ENCODE measurements at places on chromosomes 11 and 22.

DNA sequence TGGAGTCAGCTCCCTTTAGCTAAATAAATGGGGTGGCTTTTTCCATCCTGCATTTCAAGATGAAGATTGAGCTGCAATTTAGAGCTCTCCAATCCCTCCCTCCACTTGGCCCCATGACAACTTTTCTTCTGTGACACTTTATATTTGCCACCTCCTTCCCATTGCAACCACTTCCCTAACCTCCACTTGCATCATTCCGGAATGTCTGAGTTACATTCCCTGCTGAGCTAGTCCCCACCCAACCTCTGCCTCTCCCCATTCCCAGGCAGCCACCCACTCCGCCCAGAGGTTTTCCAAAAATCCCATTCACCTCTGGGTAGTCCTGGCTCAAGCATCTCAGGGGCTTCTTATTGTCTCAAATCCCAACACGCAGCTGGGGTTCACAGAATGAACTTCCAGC is 24.7 kb downstream of the PC start:
- no peak for DNase-seq

DNA sequence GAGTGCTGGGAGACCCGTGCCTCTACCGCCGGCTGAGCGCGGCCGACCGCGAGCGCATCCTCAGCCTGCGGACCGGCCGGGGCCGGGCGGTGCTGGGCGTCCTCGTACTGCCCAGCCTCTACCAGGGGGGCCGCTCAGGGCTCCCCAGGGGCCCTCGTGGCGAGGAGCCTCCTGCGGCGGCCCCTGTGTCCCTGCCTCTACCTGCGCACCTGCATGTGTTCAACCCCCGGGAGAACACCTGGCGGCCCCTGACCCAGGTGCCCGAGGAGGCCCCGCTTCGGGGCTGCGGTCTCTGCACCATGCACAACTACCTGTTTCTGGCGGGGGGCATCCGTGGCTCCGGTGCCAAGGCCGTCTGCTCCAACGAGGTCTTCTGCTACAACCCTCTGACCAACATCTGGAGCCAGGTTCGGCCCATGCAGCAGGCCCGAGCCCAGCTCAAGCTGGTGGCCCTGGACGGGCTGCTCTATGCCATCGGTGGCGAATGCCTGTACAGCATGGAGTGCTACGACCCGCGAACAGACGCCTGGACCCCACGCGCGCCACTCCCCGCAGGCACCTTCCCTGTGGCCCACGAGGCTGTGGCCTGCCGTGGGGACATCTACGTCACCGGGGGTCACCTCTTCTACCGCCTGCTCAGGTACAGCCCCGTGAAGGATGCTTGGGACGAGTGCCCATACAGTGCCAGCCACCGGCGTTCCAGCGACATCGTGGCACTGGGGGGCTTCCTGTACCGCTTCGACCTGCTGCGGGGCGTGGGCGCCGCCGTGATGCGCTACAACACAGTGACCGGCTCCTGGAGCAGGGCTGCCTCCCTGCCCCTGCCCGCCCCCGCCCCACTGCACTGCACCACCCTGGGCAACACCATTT is 3.5 kb downstream of the KLHDC7B start:
- no peak for DNase-seq

DNA sequence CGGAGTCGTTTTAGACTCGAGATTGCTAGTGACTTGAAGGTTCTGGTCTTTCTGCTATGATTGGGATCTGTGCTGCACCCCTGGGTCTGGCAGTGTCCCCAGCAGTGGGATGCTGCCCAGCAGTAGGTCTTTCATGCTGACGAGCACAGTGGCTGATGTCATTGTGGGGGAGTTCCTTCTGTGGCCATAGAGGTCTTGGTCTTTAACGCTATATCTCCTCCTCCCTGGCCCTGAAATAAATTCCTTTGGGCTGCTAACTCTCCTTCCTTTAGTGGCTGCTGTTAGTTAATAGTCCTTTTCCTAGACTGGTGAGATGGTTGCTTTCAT is 136.3 kb downstream of the TEAD1 start:
- no peak for DNase-seq

DNA sequence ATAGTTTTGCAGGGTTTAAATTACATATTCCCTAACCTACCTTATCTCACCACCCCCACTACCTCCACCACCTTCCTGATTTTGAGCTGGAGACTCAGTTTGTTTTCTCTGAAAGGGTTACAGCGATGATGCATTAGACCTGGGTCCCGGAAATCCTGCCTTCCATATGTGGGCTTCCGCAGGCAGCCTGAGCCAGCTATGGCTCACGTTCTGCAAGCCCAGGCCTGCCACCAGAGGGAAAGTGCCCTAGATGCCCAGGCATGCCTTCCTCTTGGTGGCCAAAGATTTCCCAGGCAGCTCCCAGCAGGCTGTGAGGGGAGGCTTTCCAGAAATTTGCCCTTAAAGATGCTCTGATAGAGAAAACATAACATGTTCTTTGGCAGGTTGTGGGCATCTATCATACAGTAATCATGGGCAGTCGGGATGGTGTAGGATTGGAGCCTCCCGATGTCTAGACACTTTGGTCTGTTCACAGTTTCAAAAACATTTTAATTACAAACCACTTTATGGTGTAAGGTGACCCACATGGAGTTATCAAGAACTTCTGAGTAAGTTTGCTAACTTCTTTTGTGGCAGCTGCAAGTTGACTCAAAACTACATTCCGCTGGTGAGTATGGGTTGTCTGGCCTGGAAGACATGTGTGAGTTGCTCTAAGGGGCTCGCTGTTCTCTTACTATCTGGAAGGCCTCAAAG is 79.3 kb downstream of the MICAL2 start:
- no peak for DNase-seq

GRCh38 chr11:66317322-66317722 is 478 bp upstream of the CD248 start:
- DNase-seq, result no peak

GRCh38 chr22:27885977-27886842 is 32.8 kb downstream of the PITPNB start:
- DNase-seq, result no peak

- peak; percentile 44 for DNase-seq
Measured at GRCh38 chr11:2581151-2581930, 118.5 kb downstream of the KCNQ1OT1 start.

GRCh38 chr22:32882360-32882755 is 80.9 kb downstream of the TIMP3 start:
- DNase-seq, result no peak

- DNase-seq, result no peak
Measured at GRCh38 chr11:74533421-74533820, 39.9 kb upstream of the LIPT2 start.

DNA sequence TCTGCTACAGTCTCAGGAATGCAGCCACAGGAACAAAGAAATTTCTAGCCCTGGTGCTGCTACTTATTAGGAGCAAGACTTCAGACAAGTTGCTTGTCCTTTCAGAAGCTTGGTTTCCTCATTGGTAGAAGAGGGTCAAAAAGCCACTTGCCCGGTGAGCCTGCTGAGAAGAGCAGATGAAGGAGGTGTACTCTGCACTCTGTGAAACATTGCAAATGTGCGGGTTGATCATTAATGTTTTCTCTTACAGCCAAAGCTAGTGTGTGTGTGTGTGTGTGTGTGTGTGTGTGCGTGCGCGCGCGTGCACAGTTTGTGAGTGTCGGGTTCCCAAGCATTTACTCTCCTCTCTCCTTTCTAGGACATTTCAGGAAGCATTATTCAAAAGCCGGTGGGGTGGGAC is 86.3 kb upstream of the NNMT start:
- peak; percentile 74 for DNase-seq

GRCh38 chr11:19105011-19105410 is 12.0 kb upstream of the ZDHHC13 start:
- DNase-seq, result no peak

- DNase-seq, result no peak
Measured at GRCh38 chr11:79312617-79313529, 128.0 kb downstream of the TENM4 start.

DNA sequence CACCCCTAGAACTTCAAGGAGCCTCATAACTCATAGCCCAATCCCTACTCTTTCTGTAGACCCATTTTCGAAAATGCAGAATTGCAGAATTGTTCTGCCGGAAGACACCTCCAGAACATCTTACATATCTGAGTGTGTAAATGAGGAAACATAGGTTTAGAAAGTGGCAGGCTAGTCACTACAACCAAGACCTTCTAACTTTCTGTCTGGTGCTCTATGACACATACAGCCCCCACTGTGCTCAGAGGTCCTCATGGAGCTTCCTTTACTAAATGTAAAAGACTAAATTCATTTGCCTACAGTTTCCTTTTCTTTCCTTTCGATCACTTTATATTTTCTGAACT is 132.1 kb upstream of the DDI1 start:
- DNase-seq, result no peak

DNA sequence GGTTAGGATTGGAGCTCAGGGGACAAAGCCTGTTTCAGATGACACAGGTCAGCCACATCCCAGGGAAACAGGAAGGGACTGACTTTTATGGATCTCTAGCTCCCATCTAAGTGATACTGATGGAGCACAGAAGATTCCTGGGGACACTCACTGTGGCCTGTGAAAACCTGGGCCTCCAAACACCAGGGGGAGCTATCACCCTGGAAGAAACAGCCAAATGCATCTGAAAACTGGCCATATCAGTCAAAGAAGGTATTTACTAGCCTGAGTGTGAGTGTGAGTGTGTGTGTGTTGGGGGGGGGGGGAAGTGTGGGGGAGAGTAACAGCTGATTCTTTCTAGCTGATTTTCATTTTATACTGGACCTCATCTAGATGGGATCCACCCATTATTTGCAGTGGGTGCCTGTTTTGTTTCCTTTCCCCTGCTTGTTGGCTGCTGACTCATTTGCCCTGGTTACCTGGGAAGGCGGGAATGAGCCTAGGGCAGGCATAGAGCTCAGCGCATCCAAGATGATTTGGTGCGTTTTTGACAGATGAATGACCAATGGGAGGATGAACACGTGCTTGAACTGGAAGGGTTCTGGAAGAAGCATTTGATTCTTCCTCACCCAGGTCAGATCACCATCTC is 284.0 kb downstream of the KIRREL3 start:
- DNase-seq, result peak; percentile 58

GRCh38 chr11:69306821-69307220 is 12.9 kb downstream of the MYEOV start:
- DNase-seq, result no peak

GRCh38 chr11:11701070-11701469 is 79.3 kb upstream of the GALNT18 start:
- no peak for DNase-seq

DNA sequence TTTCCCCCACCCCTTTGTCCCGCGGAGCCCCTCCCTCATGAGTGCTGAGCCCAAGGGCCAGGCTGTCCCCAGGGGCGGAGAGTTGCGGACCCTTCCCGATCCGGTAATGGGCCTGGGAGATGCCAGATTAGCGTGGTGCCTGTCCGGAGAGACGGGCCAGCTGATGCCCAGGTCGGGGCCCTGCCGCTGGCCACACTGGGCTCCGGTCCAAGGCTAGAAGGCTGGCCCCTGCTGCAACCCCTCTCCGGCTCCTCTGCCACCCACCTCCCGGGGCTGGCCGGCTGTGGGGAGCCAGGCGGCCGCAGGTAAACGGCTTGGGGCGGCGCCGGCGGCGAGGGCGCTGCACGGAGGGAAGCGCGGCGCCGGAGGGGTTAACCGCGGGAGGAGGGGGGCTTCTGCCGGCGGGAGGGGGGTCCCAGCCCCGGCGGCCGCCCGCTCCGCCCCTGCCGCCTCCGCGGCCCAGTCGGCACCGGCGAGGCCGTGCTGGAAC is at the start of gene KCNK4:
Gene KCNK4 (plus strand): TSS at position 41 of the 490 bp plus-strand sequence. CDS start 1,717 bp downstream, outside the sequence.
- DNase-seq, result no peak

DNA sequence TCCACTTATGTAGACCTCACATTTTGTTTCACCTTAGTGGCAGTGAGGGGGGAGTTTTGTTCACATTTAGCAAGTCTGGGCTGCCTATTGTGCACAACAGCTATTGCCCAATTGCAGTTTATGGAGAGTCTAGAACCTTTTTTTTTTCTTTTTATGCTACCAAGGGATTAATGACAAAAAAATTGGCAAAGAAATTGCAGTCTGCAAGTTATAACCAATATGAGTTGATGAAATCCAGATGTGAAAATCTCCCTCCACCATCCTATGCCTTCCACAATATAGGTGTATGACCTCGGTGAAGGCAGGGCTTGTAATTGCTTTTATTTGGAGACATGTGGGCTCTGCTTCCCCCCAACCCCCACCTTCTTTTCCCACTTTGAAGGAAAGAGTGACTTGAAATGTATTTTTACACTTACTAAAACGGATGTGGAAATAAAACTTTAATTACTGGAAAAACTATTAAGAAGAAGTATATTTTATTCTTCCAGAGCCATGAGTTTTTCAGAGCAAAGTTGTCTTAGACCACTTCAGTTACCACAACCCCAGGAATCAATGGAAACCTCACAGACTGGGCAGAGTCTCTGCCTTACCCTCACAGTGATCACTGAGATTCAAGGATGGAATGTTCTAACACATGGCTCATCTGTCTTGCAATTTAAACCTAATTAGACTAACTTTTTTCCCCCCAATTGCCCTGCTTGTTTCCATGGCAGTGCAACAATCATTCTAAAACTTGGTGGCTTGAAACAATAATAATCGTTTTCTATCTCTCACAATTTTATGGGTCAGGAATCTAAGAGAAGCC is 120.8 kb upstream of the SLC5A12 start:
- no peak for DNase-seq

GRCh38 chr11:43418197-43418596 is 59.5 kb downstream of the TTC17 start:
- DNase-seq, result no peak

Data from left lobe of liver (tissue), 2 donors.